ENCODE measurements at places on chromosomes 5 and 9. TPM values are rescaled to one million over a fixed set of nuclear protein-coding genes. Genes with fewer than 3 reads are reported as not detected.

DNA sequence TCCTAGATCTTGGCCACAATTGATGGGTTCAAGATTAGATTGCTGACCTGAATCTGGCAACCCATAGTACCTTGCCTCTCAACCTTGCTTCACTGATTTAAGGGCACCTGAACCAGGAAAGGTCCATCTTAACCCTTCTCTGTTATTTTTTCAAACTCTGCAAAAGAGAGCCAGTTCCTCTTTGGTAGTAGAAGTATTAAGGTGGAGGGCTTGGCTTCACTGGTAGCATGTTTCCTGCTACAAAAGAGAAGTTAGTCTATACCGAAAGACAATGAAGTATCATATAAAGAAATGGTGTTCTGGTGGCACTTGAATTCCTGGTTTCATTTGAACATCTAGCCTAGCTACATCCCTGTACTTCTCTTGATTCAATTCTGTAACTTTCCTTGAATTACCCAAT is 8.5 kb downstream of the ALG2 start:
- DNase-seq, result no peak

DNA sequence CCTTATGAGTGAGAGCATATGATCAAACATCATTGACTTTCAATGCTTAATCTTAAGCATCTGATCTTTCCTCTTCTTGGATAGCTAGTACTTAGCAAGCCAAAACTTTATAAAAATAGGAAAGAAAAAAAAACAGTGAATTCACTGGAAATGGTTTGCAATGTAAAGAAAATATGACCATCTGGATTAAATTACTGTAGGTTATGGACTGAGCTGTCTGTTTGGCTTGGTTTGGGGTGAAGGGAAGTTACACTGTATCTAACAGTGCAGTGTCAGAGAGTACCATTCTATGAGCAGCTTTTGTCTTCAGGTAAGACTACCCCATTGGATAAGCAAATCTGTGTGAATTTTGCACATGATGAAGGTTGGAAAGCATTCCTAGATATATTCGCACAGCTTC is 151.4 kb downstream of the TLE1 start:
- DNase-seq, result no peak

DNA sequence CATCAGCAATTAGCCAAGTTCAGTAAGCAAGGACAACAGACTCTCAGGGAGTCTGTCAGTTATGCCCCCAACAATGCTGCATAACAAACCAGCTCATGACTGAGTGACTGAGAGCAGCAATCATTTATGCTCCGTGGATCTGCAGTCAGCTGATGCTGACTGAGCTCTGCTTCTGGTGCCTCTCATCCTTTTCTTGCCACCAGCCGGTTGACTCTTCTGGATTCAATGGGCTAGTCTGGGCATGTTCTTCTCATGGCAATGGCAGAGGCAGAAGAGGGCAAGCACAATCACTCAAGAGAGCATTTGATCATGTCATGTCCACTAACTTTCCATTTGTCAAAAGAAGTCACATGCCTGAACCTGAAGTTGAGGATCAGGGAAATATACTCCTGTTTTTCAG is 157.0 kb upstream of the NTRK2 start:
- DNase-seq, result no peak

GRCh38 chr5:80198399-80198798 is 57.4 kb downstream of the SERINC5 start:
- DNase-seq, result peak; percentile 83

GRCh38 chr5:34554641-34555040 is 101.5 kb upstream of the RAI14 start:
- DNase-seq, result no peak

GRCh38 chr9:31683116-31683515 is 701.3 kb upstream of the ACO1 start:
- DNase-seq, result no peak

DNA sequence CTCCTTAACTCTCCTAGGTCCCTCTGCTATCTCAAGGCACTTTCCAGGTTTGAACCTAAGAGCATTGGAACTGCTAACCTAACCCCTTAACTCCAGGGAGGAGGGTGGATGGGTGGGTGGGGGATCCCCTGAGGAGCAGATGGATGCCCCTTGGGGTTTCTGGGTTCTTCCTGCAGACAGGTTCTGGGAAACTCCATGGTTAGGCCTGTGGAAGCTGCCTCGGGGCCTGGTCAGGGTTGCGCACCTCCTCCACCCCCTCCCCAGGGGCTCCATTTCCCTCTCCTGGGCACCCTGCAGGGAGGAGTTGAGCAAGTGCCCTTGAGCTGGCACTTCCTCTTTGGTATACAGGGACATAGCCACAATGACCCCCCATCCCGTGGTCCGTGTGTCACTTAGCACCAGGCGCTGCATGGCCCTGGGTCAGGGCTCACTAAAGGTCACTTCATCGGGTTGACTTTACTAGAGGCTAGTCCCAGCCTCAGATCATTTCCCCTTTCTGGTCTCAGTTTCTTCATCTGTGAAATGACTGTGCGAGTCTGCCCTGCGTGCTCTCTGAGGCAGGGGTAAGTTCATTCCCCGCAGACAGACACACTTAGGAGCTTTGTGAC is 16.0 kb downstream of the CXXC5 start:
- DNase-seq, result no peak

The SLC6A19 gene
- not detected for total RNA-seq

DNA sequence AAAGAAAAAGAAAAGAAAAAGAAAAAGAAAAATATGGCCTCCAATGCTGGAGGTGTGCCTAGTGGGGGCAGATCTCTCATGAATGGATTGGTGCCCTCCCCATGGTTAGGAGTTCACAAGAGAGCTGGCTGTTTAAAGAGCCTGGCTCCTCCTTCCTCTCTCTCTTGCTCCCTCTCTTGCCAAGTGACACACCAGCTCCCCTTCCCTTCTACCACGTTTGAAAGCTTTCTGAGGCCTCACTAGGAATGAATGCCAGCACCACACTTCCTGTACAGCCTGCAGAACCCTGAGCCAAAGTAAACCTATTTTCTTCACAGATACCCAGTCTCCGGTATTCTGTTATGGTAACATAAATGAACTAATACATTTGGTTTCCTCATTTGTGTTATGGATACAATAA is 14.4 kb upstream of the GALNT10 start:
- DNase-seq, result no peak

- DNase-seq, result no peak
Observed at GRCh38 chr5:142420561-142421227, 95.9 kb upstream of the SPRY4 start.

DNA sequence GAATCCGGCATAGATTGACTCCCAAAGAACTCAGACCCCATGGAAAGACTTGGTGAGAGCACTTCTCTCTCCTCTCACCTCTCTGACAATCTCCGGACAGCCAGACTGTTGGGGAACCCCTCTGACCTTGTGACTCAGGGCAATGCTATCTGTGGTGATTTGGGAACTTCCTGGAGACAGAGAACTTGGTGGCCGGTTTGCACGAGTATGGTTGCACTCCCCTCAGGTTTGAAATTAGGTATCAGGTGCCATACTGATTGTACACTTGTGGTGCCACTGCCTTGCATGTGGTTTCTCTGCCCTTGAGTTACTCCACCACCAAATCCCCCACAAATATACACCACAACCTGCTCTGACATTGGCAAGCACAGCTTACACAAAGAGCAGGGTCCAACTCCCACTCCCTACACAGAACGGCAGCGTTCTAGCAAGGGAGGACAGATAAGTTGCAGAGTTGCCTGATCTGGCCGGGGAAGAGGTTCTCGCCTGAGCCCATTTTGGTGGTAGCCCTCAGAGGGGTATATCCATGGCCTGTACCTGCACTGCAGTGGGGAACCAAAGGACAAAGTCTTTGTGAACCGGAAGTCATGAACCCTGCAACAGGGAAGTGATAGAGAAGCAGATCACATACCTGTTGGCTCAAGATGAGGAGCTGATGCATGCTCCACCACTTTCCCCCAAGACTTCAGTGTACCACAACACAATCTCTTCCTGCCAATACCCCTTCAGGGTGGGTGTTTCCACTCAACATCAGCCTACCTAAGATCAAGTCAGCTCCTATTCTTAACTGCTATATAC is 255.1 kb downstream of the MCTP1 start:
- DNase-seq, result no peak

The SKIC3 gene
- total RNA-seq, result 216 TPM

The NFIL3 gene
- 31.4 TPM for total RNA-seq

The MYOT gene
- total RNA-seq, result 0.31 TPM

DNA sequence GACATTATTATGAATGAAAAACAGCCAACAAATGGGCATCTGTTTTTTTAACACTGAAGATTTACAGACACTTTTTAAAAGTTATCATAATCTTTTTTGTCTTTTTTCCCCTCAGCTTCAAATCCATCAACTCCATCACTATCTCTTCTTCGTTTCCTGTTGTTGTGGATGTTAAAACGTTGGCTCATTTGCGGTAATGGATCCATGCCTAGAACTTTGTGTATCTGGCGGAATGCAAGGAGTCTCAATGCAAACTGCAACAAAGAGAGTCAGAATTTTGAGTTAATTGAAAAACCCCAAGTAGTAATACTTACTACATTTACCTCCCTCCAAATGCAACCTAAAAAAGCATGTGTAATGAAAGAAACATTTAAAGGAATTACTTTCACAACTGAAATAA is 42.9 kb upstream of the MTMR12 start:
- no peak for DNase-seq

GRCh38 chr9:127853312-127854183 is 910 bp downstream of the ENG start:
- DNase-seq, result no peak

DNA sequence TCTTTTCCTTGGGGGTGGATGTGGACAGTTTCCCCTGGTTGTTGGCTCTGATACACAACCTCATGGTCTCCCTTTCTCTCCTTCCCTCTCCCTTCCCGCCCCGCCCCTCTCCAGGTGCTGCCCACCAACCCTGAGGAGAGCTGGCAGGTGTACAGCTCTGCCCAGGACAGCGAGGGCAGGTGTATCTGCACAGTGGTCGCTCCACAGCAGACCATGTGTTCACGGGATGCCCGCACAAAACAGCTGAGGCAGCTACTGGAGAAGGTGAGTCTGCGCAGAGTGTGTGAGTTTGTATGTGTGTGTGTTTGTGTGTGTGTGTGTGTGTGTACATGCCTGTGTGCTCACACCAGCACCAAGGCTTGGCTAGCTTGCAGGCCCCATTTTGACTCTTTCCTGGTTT is 2.6 kb downstream of the OLFM1 start:
- DNase-seq, result no peak

The PCDHGA12 gene
- total RNA-seq, result 6.9 TPM

DNA sequence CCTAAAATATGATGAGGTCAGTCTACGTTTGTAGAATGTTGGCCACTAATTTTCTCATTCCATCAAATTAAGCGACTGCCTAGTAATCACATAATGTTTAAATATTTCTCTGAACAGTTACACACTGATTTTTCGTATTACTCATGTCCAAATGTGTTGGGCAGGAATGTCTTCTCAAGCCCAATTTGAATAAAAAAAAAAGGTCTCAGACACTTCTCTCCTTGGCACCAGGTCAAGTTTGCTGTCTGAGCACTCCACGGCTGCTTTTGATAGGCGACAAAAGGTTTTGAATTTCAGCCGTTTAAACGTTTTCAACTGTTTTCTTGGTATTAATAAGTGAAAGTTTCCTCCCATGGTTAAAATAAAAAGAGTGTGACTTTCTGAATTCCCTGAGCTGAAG is 542.1 kb downstream of the IRX1 start:
- no peak for DNase-seq

DNA sequence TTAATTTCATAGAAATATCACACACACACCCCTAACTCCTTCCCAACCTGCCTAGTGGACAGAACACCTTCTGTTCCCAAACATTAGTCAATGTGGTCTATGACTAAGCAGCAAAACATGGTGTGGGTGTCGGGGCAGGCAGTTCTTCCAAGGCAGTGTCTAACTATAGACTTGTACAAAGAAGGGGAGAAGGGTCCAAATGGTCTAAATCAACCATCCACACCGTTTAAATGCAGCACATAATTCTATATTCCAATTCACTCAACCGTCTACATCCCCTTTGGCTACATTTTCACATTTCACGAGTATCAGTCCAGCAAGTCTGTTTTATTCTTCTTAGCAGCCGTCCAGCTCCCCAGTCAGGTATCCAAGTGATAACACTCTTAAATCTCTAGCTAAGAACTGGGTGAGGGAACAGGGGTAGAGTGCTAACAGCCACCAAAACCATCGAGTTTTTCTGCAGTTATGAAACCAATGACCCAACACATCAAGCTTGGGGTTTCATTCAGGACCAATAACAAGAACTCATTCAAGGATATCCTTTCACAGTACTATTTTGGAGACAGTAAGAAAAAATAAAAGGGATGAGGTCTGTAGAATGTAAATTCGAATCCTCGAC is 3.3 kb downstream of the ZNF608 start:
- DNase-seq, result no peak

The PCDHGB5 gene
- total RNA-seq, result 18.1 TPM

DNA sequence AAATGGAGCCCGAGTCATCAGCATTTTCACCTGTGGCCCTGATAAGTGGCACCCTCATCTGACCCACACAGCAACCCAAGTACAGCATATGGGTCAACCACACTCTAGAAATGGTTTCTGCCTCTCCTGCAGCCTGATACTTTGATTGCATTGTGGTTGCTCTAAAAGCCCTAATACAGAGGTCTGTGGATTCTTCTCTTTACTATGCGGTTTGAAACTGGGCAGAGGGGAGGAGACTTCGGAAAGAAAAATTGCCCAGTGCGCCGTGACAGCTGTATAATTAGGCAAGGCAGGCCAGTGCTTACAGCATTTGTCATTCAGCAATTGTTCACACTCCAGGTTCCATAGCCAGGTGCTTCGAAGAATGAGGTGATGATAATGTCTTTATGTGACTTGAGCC is 361.0 kb downstream of the NFIB start:
- DNase-seq, result no peak

- DNase-seq, result no peak
Observed at GRCh38 chr5:5198815-5199214, 58.7 kb downstream of the ADAMTS16 start.

DNA sequence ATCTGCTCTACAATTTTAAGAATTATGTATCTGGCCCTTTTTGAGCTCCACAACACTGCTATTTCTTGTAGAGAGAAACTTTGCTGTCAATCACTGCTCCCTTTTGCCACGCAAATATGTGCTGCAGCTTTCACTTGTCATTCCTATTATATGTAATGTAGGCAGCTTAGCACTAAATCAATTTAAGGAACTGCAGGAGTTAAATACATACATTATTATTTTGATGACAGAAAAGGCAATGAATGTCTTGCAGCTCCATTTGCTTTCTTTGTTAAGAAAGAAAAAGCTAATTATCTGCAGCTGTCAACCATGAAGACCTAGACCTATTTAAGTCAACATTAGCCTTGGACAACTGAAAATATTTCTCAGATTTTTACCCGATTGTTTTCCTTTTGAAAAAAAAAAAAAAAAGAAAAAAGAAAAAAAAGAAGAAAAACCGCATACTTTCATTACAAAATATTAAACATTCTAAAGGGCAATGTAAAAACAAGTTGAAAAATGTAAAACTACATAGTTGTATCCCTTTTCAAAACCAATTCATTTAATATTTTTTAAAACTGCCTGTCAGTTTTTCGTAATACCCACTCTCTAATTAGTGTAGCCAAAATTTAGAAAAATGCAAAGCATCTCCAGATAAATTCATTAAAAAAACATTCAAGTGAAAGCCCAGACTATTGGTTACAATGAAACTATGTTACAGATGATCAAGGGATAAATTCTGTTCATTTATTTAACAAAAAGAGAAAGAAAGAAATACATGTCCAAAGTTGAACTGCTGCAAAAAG is 57.2 kb downstream of the RFX3 start:
- no peak for DNase-seq

GRCh38 chr9:72665421-72665820 is 144.0 kb downstream of the TMC1 start:
- no peak for DNase-seq

Data from occipital lobe (tissue), 3 donors.